ENCODE measurements at places on chromosomes 7 and 10.

DNA sequence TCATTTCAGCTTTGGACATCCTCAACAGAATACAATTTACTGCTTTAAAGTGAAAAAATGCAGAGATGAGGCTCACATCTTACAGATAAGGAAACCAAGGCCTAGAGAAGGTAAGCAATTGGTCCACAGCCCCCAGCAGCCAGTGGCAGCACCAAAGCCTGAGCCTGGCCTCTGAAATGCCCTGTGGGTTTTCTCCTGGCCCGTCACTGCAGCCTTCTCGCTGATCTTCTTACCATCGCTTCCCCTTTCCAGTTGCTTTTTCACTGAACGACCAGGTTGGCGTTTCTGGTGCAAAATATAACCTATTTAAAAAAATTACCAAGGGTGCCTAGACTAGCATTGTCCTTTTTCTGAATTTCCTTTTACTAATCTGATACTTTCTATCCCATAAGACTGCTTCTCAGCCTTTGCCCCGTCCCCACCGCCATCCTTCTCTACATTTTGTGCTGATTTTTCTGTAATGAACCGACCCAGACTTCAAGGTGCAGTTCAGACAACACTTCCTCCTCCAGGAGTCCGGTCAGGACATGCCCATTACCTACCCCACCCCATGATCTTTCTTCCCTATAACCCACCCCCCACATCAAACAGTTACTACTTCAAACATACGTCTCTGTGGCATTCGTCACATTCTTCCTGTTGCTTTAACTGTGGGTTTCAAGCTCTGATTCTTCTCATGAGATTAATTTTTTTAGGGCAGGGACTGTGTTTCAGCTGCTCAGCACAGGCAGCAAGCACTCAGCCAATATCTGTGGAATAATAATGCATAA, 289.4 kb downstream of the DNAJB6 start:
- no peak for DNase-seq

GRCh38 chr7:1539181-1539881, 8.8 kb downstream of the MAFK start:
- DNase-seq = peak; percentile 44

GRCh38 chr10:132397036-132397541, at the start of gene PWWP2B:
Gene PWWP2B (plus strand): TSS chr10:132397200. CDS start chr10:132397227, 27 bp downstream.
- DNase-seq = no peak

- no peak for DNase-seq
Measured at GRCh38 chr10:123421461-123421860, 244.7 kb upstream of the GPR26 start.

DNA sequence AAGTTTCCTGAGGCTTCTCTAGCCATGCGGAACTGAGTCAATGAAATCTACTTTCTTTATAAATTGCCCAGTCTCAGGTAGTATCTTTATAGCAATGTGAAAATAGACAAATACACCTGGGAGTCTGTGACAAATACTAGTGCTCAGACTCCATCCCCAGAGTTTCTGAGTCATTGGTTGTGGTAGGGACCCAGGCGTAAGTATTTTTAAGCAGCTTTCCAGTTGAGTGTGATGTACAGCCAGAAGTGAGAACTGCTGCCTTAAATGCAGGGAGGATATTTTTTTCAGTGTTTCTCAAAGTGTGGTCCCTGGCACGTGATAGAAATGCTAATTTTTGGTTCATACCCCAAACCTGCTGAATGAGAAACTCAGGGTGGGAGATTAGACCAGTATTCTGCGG, 121.7 kb downstream of the SORCS3 start:
- no peak for DNase-seq

- DNase-seq = no peak
Measured at GRCh38 chr7:142308326-142308725, 50.5 kb upstream of the PRSS58 start.

- DNase-seq = no peak
Measured at GRCh38 chr7:11557627-11558026, 274.4 kb downstream of the THSD7A start.

DNA sequence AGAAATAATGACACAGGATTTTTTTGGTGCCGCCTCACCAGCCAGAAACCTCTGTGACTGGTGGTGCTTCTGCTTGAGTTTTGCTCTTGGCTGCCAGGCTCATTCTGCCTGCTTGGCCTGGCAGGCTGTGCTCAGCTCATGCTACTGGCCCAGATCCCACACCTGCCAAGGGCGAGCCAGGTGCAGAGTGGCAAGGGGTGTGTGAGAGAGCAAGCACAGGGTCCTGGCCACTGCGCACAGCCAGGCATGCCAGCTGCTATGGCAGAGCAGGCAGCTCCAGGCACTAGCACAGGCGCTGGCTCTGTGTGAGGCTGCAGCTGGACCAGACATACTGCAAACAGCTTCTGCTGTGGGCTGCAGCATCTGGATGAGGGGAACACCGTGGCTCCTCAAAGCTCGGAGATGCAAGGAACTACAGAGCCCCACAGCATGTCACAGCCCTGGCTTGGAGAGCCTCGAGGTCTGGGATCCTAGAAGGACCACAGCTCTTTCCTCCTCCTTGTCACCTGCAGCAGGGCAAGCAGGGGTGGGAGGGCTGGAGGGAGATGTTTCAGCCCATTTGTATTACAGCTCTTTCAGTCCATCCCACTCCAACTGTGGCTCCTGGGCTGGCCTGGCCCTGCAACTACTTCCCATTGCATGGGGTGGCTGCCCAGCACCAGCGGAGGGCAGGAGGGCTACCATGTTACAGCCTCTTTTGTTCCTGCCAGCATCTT, 313.4 kb upstream of the SEMA3C start:
- peak; percentile 72 for DNase-seq

DNA sequence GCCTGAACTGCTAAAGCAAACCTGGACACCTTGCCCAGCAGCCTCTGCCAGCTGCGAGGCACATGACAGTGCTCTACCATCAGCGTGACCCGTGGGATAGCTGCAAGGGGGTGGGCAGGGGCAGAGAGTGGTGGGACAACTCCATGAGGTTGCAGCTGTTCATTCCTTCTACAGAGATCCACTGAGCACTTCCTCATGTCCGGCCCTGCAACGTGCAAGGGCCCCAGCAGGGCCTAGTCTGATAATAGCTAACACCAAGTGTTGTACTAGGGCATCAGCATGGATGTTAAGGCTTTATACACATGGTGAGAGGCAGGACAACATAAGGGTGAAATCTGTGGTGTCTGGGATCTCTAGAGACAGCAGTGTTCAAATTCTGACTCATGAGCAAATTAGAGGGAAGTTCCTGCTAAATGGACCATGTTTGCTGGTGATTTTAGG, 14.3 kb downstream of the NOD1 start:
- DNase-seq = no peak

GRCh38 chr10:15898046-15898445, 37.7 kb upstream of the MINDY3 start:
- no peak for DNase-seq
